ENCODE measurements at places on chromosomes 5 and 9.
A peak's percentile ranks its signal among the peaks of the same experiment; 100 is the strongest.

DNA sequence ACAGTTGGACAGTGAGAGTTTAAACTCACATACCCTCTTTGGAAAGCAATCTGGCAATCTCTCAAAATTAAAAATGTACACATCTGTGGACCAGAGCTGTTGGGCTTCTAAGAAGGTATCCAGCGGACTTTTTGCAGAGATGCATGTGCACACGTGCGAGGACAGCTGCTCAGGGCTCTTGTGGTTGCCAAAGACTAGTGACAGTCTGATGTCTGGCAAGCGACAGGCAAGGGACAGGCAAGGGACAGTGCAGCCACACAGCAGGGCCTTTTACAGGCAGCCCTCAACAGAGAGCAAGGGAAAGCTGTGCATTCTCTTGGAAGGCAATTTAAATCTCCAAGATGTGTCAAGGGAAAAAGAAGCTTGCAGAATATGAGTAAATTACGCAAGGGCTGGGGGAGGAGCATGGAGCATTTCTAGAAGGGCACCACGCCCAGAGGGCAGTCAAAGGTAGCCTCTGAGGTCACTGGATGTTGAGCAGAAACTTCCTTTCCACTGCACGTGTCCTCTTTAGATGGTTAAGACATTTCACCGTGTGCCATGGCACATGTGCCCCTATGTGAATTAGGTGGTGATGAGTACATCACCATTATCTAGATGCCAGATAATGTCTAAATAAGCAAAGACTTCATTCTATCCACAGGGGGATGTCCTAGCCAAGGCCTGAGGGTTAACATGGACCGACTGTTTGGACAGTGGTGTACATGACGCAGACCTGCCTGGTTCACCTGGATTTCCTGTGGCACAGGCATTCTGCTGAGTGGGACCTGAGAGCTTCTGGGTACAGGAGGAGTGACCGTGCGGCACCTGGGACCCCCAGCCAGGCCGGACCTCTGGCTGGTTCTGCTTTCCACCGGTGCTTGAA is 9.1 kb downstream of the GFPT2 start:
- no peak for DNase-seq

DNA sequence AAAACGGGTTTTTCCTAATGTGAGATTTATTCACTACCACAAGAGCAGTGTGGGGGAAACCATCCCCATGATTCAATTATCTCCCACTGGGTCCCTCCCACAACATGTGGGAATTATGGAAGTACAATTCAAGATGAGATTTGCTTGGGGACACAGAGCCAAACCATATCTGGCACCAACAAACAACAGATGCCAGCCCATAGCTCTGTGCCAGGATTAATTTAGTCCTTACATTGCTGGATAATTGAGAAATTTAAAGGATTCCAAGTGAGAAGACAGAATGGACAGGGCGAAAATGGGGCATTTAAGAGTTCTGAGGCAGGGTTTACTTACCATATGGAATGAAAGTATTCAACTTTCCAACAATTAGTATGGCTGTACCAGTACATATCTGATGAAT is 30.8 kb upstream of the DNAH5 start:
- DNase-seq, result no peak

- DNase-seq, result no peak
Measured at GRCh38 chr9:137879052-137879451, 1.5 kb downstream of the CACNA1B start.

GRCh38 chr5:177134697-177135225 is 1.2 kb downstream of the NSD1 start:
- DNase-seq, result peak; percentile 38

DNA sequence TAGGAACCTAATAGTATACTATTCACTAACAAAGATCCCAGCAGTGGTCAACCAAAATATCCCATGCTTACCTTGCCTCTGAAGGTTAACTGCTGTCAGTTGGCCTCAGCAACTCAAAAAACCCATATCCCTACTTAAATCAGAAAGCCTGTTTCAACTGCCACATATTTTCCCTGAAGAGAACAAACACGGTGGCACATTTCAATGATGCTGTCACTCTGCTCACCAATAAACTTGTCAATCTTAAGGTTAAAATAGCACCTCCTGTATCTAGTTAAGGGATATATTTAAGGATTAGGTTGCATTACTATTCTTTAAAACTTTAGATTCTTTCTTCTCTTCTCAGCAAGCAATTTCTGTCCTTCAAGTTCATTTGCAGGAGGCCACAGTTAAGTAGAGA is 986.9 kb downstream of the CDH18 start:
- DNase-seq, result no peak

- DNase-seq, result no peak
Measured at GRCh38 chr5:78771260-78772205, 123.0 kb upstream of the LHFPL2 start.

DNA sequence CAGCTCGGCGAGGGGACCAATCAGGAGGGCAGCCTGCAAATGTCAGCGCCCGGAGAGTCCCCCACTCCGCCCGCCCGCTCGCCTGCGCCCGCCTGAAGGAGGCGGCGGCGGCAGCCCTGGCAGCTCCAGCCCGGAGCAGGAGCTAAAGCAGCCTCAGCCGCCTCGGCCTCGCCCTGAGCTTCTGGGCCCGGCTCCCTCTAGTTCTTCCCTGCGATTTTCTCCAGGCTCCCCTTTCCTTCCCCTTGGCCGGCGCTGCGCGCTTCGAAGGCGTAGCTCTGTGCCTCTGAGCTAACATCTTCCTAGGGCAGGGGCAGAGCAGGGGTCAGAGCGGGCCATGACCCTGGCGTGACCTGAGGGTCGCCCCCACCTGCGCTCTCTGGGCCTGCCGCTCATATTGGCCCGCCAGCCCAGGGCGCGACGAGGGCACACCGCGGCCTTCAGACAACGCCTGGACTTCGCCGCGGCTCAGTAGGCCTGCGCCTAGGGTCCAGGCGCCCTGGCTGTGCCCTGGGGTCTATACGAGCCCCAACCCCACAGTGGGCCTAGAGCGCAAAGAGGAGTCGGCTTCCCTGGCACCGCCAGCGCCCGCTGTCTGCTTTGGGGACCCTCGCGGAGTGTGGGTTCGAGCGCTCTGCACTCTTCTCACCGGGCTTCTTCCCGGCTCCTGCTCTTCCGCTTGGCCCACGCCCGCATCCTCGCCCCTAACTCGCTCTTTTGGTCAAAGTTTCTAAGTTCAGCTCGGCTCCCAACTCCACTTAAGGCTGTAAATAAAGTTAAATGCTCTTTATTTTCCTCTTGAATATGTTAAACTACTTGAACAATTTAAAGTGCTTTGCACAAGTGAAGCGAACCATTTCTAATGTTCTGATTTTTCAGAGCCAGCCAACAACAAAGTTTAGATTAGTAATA is 504 bp upstream of the OTP start:
- no peak for DNase-seq

- no peak for DNase-seq
Measured at GRCh38 chr5:172854451-172854871, 20.4 kb downstream of the ERGIC1 start.

GRCh38 chr9:116986015-116986414 is 298.9 kb downstream of the TRIM32 start:
- DNase-seq, result peak; percentile 18

DNA sequence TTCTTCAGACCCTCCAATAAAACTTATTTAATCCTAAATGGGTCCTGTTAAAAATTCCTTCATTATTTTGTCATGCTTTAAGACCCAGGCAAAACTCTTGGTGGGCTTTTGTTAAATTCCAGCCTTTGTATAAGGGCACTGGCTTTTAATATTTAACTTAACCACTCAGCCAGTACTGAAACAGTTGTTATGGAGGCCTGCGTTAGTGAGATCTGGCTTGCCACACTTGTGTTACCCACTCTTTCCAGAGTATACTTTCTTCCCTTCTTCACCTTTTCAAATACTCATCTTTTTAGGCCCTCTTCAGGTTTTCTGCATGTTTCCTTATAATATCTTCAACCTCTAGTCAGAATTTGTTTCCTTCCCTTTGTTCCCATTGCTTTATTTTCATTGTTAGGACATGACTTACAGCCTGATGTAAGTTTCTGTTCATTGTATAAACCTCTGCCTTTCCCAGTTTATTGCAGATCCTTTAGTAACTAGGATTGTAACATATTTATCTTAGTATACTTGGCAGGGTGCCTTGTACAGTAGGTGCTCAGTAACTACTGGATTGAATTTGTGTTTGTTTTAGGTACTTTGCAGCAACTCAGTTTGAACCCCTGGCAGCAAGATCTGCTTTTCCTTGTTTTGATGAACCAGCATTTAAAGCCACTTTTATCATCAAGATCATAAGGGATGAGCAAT is 48.8 kb downstream of the LNPEP start:
- DNase-seq, result no peak

DNA sequence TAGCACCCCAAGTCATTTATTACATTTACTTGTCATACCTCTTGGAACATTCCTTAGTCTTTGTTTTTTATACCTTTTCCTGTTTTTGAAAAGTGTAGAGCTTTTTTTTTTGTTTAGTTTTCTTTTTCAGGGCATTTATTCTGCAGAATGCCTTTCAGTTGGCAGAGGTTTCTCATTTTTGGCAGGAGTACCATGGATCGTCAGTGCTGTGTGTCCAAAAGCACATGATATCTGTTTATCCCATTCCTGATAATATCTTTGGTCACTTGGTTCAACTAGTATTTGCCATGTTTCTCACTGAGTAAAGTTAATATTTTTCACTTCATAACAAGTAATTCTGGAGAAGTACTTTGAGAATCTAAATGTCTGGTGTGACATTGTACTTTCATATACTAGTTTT is 10.7 kb downstream of the OGN start:
- DNase-seq, result no peak

- DNase-seq, result no peak
Measured at GRCh38 chr9:79766091-79766490, 194.3 kb downstream of the TLE4 start.

GRCh38 chr5:146514575-146514974 is 1.4 kb downstream of the GPR151 start:
- no peak for DNase-seq

DNA sequence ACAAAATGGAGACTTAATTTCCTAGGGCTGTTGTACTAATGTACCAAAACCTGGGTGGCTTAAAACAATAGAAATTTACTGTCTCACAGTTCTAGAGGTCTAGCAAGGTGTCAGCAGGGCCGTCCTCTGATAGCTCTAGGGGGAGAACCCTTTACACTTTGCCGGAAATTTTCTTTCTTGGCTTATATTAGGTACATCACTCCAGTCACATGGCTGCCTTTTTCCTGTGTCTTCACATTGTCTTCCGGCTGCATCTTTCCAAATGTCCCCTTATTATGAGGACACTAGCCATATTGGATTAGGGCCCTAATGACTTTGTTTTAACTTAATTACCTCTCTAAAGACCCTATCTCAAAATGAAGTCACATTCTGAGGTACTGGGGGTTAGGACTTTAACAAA is 5.8 kb downstream of the UHRF2 start:
- DNase-seq, result no peak

- DNase-seq, result no peak
Measured at GRCh38 chr5:75678155-75678554, 39.1 kb downstream of the POC5 start.

GRCh38 chr9:133031130-133031422 is 279 bp downstream of the GTF3C5 start:
- no peak for DNase-seq

DNA sequence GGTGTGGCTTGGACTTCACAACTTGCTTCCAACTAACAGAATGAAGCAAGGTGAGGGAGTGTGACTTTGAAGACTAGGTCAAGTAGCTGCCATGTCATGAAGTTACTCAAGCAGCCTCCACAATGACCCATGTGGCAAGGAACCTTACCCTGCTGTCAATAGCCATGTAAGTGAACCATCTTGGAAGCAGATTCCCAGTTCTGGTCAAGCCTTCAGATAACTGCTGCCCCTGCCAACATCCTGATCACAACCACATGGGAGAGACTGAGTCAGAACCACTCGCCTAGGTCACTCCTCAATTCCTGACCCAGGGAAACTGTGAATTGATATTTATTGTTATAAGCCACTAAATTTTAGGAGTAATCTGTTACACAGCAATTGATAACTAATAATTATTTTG is 10.9 kb downstream of the ZCCHC10 start:
- DNase-seq, result no peak
